ENCODE measurements at places on chromosomes 5 and 9. TPM values are rescaled to one million over a fixed set of nuclear protein-coding genes. Genes with fewer than 3 reads are reported as not detected.
A peak's percentile ranks its signal among the peaks of the same experiment; 100 is the strongest.

DNA sequence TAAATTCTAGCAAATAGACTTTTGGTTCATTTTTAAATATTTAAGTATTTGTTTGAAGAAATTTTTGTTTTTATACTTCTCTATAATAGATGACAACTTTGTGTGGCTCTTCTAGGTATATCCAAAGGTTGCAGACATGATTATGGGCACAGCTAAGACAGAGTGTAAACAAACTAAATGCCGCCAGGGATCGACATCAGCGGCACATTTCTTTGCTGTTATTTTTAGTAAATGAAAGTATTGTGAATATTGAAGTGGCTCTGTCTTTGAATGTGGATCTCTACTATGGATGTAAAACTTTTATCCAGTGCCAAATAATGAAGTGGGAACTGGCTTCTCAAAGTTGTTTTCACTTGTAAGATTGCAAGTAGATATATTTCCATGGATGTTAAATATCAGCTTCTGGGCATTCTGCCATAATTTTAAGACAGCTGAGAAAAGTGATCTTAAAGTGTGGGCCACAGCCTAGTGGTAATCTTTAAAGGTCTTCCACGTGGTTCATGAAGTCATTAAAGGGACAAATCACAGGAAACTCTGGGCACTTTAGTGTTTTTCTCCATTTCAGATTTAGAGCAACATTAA, 589.9 kb downstream of the ZNF608 start:
- H3K27ac ChIP-seq = no peak overlapping the region
- DNase-seq = no peak
- H3K4me3 ChIP-seq = no peak overlapping the region
- no peaks in the 10 kb centered on the region for H3K27me3 ChIP-seq

Gene S1PR3
- 26.8 TPM for total RNA-seq

Gene MARVELD2
- total RNA-seq = 0.96 TPM

GRCh38 chr9:21919377-21920362, 74.5 kb downstream of the CDKN2A start:
- H3K4me1 ChIP-seq = no peaks in the 10 kb centered on the region
- no peak overlapping the region for H3K4me3 ChIP-seq
- H3K27me3 ChIP-seq = no peaks in the 10 kb centered on the region
- DNase-seq = no peak
- no peaks in the 10 kb centered on the region for H3K36me3 ChIP-seq

- peak overlapping the region; percentile 100 for H3K27ac ChIP-seq
- peaks cover 64% of the 10 kb centered on the region for H3K4me1 ChIP-seq
- no peaks in the 10 kb centered on the region for H3K36me3 ChIP-seq
Observed at GRCh38 chr9:91193087-91193657, 168.5 kb downstream of the AUH start.

DNA sequence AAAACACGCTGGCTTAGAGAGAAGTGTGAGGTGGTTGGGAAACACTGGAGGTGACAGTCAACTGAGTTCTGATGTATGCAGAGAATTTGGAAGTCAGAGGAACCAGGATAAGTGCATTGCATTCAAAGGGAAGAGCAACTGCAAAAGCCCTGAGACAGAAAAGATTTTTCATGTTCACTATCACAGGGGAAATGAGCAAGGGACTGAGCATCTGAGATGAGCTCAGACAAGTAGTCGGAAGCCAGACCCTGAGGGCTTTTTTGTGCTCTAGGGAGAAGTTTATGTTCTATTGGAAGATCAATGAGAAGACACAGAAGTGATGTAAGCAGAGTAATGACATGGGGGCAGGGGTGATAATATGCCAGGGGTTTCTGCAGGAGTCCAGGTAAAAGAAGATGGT, 97.5 kb downstream of the HTR4 start:
- no peak overlapping the region for H3K27ac ChIP-seq
- no peaks in the 10 kb centered on the region for H3K4me1 ChIP-seq
- DNase-seq = no peak
- no peaks in the 10 kb centered on the region for H3K27me3 ChIP-seq

- no peak for DNase-seq
- peaks cover 38% of the 10 kb centered on the region for H3K4me1 ChIP-seq
- no peak overlapping the region for H3K4me3 ChIP-seq
Observed at GRCh38 chr5:178530526-178530925, 59.7 kb downstream of the COL23A1 start.

Data from left ventricle myocardium inferior (tissue), 1 donor.